ENCODE measurements at places on chromosomes 11 and 22.

DNA sequence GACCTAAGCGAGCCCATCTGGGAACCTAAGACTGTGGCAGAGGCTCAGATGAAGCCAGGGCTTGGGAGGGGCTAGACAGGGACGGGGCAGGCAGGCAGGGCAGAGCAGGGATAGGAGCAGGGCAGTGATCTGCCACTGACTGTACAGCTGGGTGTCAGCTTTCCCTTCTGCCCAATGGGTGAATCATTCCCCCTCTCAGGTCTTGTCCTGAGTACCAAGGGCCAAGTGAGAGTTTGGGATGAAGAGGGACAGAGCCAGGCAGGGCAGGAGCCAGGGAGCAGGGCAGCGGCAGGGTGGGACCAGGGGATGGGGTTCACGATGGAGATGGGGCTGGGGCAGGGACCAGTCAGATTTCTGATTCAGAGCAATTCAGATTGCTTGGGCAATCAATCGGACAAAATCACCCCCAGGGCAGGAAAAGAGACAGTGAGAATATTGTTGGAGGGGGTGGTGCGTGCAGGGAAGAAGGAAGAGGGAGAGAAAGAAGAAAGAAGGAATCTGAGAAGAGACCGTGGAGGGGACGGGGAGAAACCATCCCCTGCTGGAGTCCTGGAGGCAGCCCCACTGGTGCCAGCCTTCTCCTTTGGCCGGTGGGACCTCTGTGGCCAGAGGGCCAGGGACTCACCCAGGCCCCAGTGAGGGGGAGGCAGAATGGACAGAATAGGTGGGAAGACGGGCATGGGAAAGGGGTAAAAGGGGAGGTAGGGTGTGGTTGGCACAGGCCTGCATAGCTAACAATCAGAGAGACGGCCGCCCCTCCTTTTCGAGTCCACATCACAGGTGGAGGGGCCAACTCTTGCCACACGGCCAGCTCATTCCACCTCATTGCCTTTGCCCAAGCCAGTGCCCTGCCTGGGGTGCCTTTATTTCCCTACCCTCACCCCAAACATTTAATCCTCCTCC is 47.2 kb downstream of the CYTH4 start:
- no peak for DNase-seq

GRCh38 chr11:13114566-13115379 is 105.7 kb downstream of the RASSF10 start:
- no peak for DNase-seq

DNA sequence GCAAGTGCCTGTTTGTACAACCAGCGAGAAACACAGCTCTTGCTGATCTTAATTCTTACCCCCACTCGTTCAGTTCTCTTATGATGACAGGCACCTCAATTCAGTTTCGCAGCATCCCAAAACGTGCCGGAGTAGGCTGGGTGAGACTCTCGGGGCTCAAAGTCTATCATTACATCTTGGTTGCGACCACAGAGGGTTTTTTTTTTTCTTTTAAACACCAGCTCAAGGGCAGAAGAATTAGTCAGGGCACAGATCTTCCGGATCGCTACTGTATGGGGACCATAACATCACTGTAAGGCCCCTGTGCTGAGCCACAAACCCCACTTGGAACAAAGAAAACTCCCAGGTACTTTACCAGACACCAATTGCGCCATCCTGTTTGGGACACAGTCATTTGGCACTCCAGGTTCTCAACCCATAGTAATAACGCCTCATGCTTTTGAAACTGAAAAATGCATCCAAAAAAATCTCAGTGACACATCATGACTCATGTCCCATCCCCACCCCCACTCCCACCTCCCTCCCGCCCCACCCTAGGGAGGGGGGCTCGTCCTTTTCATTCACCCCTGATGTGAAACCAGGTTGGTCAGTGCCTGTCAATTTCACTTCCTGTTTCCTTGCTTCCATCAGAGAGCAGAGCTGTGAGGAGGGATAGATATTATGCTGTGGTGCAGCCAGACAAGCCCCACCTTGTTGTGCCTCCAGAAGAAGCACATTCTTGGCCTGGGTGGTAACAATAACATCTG is 41.0 kb upstream of the CD5 start:
- DNase-seq: no peak

GRCh38 chr11:134358856-134359490 is 27.2 kb downstream of the GLB1L2 start:
- DNase-seq: no peak

DNA sequence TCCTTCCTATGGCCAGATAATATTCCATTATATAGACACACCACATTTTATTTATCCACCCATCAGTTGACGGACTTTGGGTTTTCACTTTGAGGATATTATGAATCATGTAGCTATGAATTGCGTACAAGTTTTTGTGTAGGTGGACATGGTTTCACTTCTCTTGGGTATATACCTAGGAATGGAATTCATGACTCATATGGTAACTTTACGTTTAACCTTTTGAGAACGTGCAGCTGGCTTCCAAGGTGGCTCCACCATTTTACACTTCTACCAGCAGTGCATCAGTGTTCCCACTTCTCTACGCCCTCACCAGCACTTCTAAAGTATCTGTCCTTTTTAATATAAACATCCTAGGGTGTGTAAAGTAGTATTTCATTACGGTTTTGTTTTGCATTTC is 112.0 kb downstream of the PLEKHA7 start:
- no peak for DNase-seq

- peak; percentile 94 for DNase-seq
Observed at GRCh38 chr11:64759722-64760719, at the start of gene PYGM. Gene PYGM (minus strand): TSS chr11:64759974. CDS start chr11:64759898, 76 bp downstream.

DNA sequence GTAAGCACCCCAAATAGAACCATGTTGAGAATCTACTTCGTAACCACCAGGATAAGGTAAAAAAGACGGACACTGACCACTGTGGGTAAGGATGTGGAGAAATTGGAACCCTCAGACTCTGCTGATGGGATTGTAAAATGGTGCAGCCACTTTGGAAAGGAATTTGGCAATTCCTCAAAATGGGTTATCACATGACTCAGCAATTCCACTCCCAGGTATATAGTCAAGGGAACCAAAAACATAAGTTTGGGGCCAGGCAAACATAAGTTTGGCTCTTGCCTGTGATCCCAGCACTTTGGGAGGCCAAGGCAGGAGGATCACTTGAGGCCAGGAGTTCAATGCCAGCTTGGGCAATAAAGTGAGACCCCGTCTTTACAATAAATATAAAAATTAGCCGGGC is 5.1 kb upstream of the CABP2 start:
- no peak for DNase-seq

DNA sequence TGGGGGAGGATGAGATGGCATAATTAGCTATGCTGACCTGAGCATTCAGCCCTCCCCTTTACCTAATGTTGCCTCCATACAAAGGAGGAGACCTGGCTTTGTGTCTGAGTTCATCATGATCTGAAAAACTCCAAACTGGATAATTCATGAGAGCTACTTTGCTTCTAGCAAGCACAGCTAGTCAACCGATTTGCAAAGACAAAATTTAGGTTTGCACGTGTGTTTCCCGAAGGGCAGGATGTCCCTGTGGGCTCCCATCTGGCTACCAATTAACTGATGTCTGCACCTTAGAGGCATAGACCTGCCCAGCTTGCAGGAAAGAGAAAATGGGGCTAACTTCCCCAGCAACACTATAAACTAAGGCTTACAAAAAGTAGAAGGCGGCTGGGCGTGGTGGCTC is 42.2 kb upstream of the POU2AF1 start:
- DNase-seq: no peak

- DNase-seq: no peak
Observed at GRCh38 chr11:704781-705645, 1.0 kb upstream of the EPS8L2 start.

DNA sequence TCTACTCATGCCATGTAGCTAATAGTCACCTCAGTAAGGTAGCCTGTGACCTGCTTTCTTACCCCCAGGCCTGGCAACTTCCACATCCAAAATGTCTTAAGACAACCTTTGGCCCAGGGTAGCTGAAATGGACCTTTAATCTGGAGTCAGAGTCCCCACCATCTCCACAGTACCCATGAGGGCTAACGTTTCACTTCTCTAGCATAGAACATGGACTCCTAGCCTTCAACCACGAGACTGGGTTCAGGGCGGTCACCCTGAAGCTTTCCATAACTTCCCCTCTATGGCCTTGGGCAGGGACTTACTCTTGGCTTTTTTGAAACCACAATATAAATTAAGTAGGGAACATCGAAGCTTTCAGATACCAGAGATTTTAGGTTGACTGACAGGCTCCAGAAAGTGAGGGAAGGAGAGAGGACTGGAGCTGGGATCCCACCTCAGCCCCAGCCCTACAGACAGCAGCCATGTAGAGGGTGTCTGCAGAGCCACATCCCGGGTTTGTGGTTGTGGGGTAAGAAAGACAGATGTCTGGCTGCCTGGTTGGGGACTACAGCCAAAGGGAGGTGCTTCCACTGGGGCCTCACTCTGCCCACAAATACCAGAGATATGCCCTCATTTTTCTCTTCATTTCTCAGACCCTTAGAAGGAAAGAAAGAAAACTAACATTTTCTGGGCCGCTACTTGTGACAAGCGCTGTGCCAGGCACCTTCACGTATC is 2.6 kb downstream of the TBC1D10A start:
- peak; percentile 39 for DNase-seq

DNA sequence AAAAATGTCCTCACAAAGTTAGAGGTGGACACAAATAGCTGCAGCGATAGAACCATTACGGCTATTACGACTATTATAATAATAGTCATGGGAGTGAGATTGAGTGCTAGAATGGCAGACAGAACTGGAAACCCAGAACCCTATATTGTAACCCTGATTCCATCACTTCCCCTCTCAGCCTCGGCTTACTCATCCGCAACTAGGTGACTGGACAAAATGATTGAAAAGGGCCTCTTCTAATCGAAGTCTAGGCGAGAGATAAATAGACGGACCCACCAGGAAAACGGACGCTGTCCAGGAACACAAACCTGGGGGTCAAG is 629 bp downstream of the PSMA1 start:
- DNase-seq: no peak

DNA sequence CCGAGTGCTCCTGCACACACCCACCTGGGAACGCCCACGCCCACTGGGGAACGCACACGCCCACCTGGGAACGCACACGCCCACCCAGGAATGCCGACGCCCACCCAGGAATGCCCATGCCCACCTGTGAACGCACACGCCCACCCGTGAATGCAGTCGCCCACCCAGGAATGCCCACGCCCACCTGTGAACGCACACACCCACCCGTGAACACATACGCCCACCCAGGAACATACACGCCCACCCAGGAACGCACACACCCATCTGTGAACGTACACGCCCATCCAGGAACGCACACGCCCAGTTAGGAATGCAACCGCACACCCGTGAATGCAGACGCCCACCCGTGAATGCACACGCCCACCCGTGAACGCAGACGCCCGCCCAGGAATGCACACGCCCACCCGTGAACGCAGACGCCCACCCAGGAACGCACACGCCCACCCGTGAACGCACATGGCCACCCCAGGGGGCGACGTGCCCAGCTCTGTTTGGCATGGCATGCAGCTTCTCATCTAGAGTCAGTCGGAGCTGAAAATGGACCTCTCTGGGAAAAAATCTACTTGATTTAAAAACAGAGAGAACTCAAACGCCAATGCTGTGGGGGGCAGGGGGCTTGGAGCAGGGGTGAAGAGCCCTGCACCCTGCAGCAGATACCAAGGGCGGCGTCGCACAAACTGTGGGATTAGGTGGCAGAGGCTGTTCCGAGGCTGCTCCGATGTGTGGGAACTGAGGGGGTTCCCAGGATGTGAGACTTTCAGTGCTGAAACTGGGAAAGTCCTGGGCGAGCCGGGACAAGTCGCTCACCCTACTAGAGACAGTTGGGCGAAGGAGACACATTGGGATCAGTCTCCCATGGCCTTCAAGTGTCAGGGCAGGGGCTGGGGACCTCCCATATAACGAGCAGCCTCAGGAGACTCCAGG is 83.3 kb downstream of the MYEOV start:
- DNase-seq: peak; percentile 34

GRCh38 chr11:109521571-109522086 is 99.6 kb downstream of the C11orf87 start:
- DNase-seq: no peak

DNA sequence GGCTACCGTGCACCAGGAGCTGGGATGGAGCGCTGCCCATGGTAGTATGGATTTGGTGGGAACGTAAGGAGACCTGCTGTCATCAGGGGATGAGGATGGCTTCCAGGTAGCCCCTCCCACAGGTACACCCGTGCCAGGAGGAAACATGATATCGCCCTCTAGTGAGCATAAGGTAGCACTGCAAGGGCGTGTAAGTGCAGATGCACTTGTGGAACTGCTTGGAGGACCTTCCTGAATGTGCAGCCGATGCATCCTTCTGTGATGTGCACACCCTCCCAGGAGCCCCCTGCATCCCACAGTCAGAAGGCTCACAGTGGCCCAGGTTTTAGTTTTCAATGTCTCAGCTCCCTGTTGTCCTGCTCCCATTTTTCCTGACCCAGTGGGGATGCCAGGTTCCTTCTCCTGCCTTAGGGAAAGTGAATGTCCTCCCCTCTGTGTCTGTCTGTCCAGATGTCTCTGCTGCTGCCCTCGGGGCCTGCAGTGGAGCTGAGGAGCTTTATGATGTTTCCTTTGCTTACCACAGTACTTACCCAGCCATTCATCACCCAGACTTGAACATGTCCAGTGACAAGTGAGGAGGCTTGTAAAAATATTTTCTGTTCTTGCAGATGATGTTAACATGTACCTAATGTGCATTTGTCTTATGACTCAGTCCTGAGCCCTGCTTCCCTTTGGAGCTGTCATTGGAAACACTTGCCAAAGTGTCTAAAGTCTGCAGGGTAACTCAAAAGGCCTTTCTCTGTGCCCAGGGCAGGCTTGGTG is 49.2 kb downstream of the DBX1 start:
- DNase-seq: no peak

DNA sequence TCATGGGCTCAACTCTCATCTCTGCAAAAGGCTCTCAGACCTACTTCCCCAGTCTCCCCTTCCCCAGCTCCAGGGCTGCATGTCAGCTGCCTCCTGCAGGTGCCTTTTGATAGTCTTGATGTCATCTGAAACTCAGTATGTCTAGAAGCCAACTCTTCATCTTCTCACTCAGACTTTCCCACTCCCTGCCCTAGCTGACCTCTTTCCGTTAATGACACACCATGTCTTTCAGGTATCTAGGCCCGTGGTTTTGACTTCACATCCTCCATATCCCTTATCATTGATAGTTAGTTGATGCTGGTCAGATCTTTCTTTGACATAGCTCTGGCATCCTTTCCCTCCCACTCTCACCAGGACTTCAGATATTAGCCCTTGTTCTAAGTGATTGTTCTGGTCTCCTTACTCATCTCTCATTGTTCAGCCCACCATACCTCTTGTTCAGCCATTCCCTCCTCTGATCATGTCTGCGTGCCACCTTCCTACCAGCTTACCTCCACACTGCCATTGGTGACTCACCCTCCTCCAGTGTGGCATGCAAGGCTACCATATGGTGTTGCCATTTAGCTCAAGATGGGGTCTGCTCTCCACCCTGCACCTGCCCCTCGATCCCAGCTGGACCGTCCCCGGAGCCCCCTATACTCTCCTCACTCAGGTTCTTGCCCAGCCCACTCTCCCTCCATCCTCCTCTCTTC is 18.4 kb downstream of the TTC12 start:
- DNase-seq: no peak

- no peak for DNase-seq
Observed at GRCh38 chr11:69059429-69059828, 10.7 kb downstream of the TPCN2 start.

GRCh38 chr11:101931692-101932091 is 15.4 kb upstream of the ANGPTL5 start:
- no peak for DNase-seq

GRCh38 chr11:24738972-24739371 is 242.1 kb downstream of the LUZP2 start:
- DNase-seq: no peak
